Activated CD8-positive, alpha-beta T cell treated with anti-CD3 and anti-CD28 coated beads, Interleukin-2, amount 10 ng/mL, durations not matched to agents 7 days and 5 days (primary cell): ENCODE measurements at places on chromosomes 7 and 10. TPM values are rescaled to one million over a fixed set of nuclear protein-coding genes. Genes with fewer than 3 reads are reported as not detected.

Gene FAM170B
- not detected for total RNA-seq

- DNase-seq = no peak
- H3K27ac ChIP-seq = no peak overlapping the region
- no peaks in the 10 kb centered on the region for H3K4me1 ChIP-seq
- H3K4me3 ChIP-seq = no peak overlapping the region
- no peaks in the 10 kb centered on the region for H3K36me3 ChIP-seq
- H3K27me3 ChIP-seq = peaks cover 21% of the 10 kb centered on the region
These were observed 28.7 kb upstream of the CALU start for GRCh38 chr7:128710481-128710880.

DNA sequence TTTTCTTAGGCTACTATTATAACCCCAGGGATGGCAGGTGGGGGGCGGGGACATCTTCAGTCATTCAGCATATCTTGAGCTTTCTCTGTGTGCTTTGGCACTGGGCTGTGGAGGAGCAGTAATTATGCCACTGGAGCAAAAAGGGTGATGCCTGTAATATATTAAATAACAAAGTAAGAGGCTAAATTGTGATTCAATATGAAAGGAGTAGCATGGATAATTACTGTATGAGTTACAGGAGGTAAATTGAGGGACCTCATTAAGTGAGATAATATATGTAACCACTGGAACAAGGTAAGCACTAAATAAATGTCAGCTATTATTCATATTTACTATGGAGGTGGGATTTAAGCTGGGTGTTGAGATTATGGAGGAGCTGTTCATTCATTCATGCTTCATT is 3.3 kb upstream of the STN1 start:
- H3K27me3 ChIP-seq = no peaks in the 10 kb centered on the region
- H3K4me1 ChIP-seq = peaks cover 10% of the 10 kb centered on the region
- H3K36me3 ChIP-seq = peaks cover 17% of the 10 kb centered on the region
- no peak for DNase-seq
- no peak overlapping the region for H3K27ac ChIP-seq

GRCh38 chr7:72308986-72309385 is 103.2 kb downstream of the CALN1 start:
- no peaks in the 10 kb centered on the region for H3K36me3 ChIP-seq
- H3K4me3 ChIP-seq = no peak overlapping the region
- no peak for DNase-seq
- H3K27me3 ChIP-seq = no peaks in the 10 kb centered on the region
- H3K27ac ChIP-seq = no peak overlapping the region
- H3K4me1 ChIP-seq = no peaks in the 10 kb centered on the region

GRCh38 chr10:80662429-80663261 is 124.9 kb downstream of the SH2D4B start:
- no peak overlapping the region for H3K4me3 ChIP-seq
- peak; percentile 77 for DNase-seq
- H3K4me1 ChIP-seq = no peaks in the 10 kb centered on the region
- peaks cover 2% of the 10 kb centered on the region for H3K27me3 ChIP-seq
- no peaks in the 10 kb centered on the region for H3K36me3 ChIP-seq
- no peak overlapping the region for H3K27ac ChIP-seq

GRCh38 chr10:59003203-59003602 is 173.2 kb upstream of the PHYHIPL start:
- H3K4me3 ChIP-seq = no peak overlapping the region
- no peak for DNase-seq
- H3K27ac ChIP-seq = no peak overlapping the region
- no peaks in the 10 kb centered on the region for H3K27me3 ChIP-seq

GRCh38 chr10:52949899-52950298 is 177.3 kb upstream of the MBL2 start:
- no peaks in the 10 kb centered on the region for H3K4me1 ChIP-seq
- H3K27me3 ChIP-seq = no peaks in the 10 kb centered on the region
- no peaks in the 10 kb centered on the region for H3K36me3 ChIP-seq
- DNase-seq = no peak
- H3K4me3 ChIP-seq = no peak overlapping the region

- no peak overlapping the region for H3K27ac ChIP-seq
- H3K4me1 ChIP-seq = no peaks in the 10 kb centered on the region
- H3K36me3 ChIP-seq = no peaks in the 10 kb centered on the region
These were observed 121.6 kb upstream of the UNC5B start for GRCh38 chr10:71090801-71091200.

- no peaks in the 10 kb centered on the region for H3K27me3 ChIP-seq
- peaks cover 9% of the 10 kb centered on the region for H3K4me1 ChIP-seq
- H3K36me3 ChIP-seq = peaks cover 20% of the 10 kb centered on the region
- no peak for DNase-seq
These were observed 23.8 kb downstream of the PEX1 start for GRCh38 chr7:92504563-92504962.

DNA sequence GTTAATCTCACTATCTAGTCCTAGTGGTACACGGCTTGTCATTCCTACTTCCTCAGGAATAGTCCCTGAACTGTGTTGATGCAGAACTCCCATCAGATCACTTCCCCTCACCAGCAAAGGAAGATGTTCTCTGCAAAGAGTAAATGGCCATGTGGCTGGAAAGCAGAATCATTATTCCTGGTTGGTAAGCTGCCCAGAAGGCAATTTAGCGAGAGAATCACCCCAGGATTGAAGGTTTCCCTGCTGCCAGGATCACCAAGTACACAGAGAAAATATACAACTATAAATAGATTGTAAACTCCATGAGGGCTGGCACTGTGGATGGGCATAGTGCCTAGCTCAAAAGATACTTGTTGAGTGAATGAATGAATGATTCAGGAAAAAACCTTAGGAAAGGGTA is 115.0 kb downstream of the GFRA1 start:
- no peaks in the 10 kb centered on the region for H3K4me1 ChIP-seq
- H3K36me3 ChIP-seq = no peaks in the 10 kb centered on the region
- H3K27ac ChIP-seq = no peak overlapping the region

- H3K36me3 ChIP-seq = no peaks in the 10 kb centered on the region
- H3K4me3 ChIP-seq = no peak overlapping the region
- no peaks in the 10 kb centered on the region for H3K4me1 ChIP-seq
- H3K27me3 ChIP-seq = no peaks in the 10 kb centered on the region
These were observed 47.5 kb downstream of the JAKMIP3 start for GRCh38 chr10:132113206-132113605.

GRCh38 chr7:2886391-2886790 is 42.3 kb upstream of the GNA12 start:
- peak overlapping the region; percentile 33 for H3K27ac ChIP-seq
- H3K36me3 ChIP-seq = no peaks in the 10 kb centered on the region
- peaks cover 2% of the 10 kb centered on the region for H3K27me3 ChIP-seq
- H3K4me3 ChIP-seq = no peak overlapping the region

GRCh38 chr10:117341061-117341460 is 34.2 kb downstream of the PDZD8 start:
- no peaks in the 10 kb centered on the region for H3K27me3 ChIP-seq
- H3K36me3 ChIP-seq = peaks cover 14% of the 10 kb centered on the region
- no peak for DNase-seq
- H3K27ac ChIP-seq = no peak overlapping the region

DNA sequence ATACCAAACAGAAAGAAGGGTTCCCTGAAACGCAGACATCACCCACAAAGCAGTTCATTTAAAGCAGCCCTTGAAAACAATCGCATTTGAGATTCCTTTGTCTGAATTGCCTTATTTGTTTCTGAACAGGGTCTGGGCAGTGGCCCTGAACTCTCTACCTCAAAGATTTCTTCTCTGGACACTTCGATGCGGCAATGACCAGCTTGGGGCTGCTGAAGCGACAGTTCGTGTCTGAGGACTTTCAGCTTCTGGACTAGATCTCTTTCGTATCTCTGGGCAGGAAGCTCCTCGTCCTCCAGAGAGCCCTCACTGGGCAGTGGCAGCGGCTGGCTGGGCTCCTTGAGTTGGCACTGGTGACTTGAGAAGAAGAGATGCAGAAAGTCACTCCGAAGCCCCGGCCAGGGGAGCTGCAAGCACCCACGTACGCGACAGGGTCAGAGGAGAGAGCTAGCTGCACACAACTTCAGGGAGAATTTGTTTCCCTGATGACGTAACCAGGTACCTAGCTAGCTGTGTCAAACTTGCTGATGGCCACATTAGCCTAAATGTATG is 96.3 kb downstream of the SMURF1 start:
- no peaks in the 10 kb centered on the region for H3K4me1 ChIP-seq
- peaks cover 40% of the 10 kb centered on the region for H3K36me3 ChIP-seq
- DNase-seq = no peak
- no peak overlapping the region for H3K27ac ChIP-seq

Gene CPN1
- not detected for total RNA-seq

GRCh38 chr7:14960721-14961120 is 58.2 kb upstream of the DGKB start:
- no peaks in the 10 kb centered on the region for H3K36me3 ChIP-seq
- H3K27ac ChIP-seq = no peak overlapping the region
- H3K4me3 ChIP-seq = no peak overlapping the region
- DNase-seq = no peak

GRCh38 chr10:117241541-117242462 is 888 bp downstream of the SLC18A2 start:
- no peak overlapping the region for H3K27ac ChIP-seq
- no peaks in the 10 kb centered on the region for H3K36me3 ChIP-seq
- H3K27me3 ChIP-seq = peaks cover 30% of the 10 kb centered on the region
- H3K4me1 ChIP-seq = peaks cover 7% of the 10 kb centered on the region

DNA sequence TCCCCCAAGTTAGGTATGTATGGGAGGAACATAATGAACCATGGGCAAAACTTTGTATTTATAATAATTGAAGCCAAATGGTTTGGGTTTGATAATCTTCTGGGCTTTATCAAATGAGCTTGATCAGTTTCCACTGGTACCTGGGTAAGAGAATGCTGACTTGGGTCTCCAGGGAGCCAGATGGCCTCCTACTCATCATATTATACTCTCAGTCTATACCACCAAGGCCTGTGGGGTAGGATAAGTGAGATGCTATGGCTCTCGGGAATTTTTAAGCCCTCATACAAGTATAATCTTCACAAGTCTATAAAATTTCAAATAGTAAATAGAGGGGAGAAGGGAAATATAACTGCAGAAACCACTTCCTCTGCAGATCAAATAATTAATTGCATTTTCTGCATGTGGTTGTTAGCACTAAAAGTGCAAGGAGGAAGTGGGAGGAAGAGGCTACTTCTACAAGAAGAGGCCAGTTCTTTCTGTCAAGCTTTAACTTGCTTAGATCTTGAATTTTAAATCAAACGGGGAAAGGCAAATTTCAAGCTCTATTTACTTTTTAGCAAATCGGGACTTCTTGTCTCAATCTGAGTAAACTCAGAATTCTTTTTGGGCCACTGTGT is 349.0 kb downstream of the SORCS1 start:
- H3K27ac ChIP-seq = no peak overlapping the region
- peaks cover 18% of the 10 kb centered on the region for H3K4me1 ChIP-seq
- H3K27me3 ChIP-seq = no peaks in the 10 kb centered on the region

Gene HOXA2
- not detected for total RNA-seq

Gene RNF133
- total RNA-seq = not detected

Gene PNLIPRP3
- total RNA-seq = not detected

Gene NEBL
- total RNA-seq = not detected

- H3K4me1 ChIP-seq = no peaks in the 10 kb centered on the region
- no peak overlapping the region for H3K27ac ChIP-seq
- H3K27me3 ChIP-seq = no peaks in the 10 kb centered on the region
- no peak overlapping the region for H3K4me3 ChIP-seq
- no peaks in the 10 kb centered on the region for H3K36me3 ChIP-seq
These were observed 170.0 kb downstream of the PRKG1 start for GRCh38 chr10:51244309-51244708.

GRCh38 chr7:112053737-112054069 is 152.5 kb downstream of the DOCK4 start:
- no peak for DNase-seq
- no peaks in the 10 kb centered on the region for H3K4me1 ChIP-seq
- H3K27me3 ChIP-seq = peaks cover 2% of the 10 kb centered on the region
- no peak overlapping the region for H3K27ac ChIP-seq

DNA sequence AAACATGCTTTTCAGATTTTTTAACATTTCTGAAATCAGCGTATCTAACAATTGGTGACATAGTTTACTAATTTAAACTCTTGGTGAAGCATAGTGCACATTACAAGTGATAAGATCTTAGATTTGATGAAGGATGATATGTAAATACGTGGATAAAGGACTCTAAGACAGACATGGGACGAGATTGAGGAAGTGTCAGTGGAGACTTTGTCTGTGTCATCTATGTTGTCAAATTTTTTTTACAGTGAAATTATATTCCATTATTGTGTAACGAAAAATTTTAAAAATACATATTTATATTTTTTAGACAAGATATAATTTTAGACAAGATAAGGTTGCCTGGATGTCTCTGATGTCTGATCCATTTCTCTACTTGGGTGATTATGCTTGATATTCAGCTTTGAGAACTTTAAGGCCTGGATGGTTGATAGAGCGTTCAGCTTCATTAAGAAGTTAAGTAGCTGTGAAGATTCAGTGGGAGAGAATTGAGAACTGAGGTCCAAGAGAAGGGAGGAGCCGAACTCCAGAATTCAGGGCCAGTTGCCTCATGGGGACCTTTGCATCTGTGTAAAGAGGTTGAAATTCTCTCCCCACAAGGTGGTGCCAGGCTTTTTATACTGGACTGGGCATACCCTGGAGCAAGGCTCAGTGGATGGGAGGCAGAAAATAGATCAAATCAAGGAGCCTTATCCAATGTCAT is 62.7 kb downstream of the KAT6B start:
- peaks cover 8% of the 10 kb centered on the region for H3K36me3 ChIP-seq
- DNase-seq = no peak
- no peaks in the 10 kb centered on the region for H3K27me3 ChIP-seq
- peaks cover 20% of the 10 kb centered on the region for H3K4me1 ChIP-seq

- H3K36me3 ChIP-seq = no peaks in the 10 kb centered on the region
- no peak overlapping the region for H3K27ac ChIP-seq
- peaks cover 11% of the 10 kb centered on the region for H3K4me1 ChIP-seq
- peaks cover 39% of the 10 kb centered on the region for H3K27me3 ChIP-seq
These were observed 718 bp upstream of the CTBP2 start for GRCh38 chr10:125160856-125161706.
